ENCODE measurements at places on chromosomes 1 and 21.

- DNase-seq: no peak
These were observed 26.4 kb downstream of the OPTC start for GRCh38 chr1:203520315-203520714.

DNA sequence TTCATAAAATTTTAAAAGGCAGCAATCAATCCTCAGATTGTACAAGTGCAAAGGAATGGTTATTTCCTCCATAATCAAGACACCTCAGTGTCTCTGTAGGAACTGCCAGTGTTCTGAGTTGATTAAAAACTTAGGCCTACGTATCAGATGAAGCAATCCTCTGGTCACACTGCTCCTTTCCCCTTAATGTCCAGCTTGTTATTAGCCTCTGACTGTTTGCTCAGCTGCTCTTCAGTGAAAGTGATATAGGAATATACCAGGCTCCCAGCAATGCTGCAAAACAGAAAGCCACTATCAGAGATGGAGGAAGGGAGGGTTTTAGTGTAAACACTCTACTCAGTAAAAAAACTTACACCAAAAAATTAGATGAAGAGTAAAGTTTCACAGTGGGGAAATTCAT is 49.8 kb downstream of the SLC35D1 start:
- no peak for DNase-seq

- DNase-seq: peak; percentile 19
These were observed 180.3 kb downstream of the FAF1 start for GRCh38 chr1:50779801-50780200.

DNA sequence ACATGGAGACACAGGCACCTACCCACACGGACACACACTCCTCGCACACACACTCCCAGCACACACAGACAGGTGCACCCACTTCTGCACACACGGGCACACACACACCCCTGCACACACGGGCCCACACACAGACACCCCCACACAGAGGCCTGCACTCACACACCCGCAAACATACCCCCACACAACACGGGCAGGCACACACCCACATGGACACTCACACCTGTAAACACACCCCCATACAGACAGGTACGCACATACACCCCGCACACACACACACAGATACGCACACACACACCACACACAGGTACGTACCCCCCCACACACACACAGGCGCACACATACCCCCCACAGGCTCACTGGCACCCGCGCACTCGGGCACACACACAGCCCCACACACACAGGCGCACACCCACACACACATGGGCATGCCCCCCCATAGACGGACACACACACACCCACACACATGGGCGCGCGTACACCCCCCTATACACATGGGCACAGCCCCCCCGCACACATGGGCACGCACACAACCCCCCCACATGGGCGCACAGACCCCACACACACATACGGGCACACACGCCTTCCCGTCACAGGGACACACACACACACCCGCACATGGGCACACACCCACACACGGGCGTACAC is 6.1 kb downstream of the ATAD3A start:
- no peak for DNase-seq

GRCh38 chr1:15734901-15735300 is 1.2 kb upstream of the SLC25A34 start:
- DNase-seq: no peak

- DNase-seq: no peak
These were observed 4.4 kb downstream of the HPCA start for GRCh38 chr1:32890516-32891240.

DNA sequence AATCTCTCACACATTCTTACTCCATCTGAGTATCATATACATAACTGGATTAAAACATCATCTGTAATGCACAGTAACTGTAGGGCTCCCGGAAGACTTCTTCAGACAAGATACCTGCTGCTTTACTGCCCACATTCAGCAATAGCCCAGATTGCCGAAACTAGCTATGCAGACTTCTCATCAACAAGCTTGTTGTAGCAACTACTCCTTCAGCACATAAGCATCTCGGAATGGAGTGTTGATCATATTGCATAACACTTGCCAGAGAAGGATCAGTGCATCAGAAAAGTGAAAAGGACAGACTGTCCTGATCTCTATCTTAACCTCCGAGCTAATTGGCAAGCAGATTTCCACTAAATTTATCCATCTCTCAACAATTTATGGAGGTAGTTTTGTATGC is 354.6 kb upstream of the C1orf87 start:
- no peak for DNase-seq

DNA sequence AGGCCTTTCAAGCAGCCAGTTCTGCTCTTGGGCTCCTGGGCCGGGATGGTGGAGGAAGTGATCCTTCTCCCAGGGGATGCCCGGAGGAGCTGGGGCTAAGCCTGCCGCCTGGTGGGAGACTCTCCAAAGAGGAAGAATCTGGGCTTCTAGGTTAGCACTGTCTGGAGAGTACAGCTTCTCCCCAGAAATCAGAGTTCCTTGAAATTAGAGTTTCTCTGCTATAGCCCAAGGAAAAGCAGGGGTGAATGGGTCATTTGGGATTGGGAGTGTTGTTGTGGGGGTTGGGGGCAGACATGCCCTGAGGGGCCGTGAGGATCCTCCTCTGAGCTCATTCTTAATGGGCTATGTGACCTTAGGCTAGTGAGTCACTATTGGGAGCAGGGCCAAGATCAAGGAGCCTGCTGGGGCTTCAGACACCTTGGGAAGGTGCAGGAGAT is 6.5 kb downstream of the LGR6 start:
- no peak for DNase-seq

DNA sequence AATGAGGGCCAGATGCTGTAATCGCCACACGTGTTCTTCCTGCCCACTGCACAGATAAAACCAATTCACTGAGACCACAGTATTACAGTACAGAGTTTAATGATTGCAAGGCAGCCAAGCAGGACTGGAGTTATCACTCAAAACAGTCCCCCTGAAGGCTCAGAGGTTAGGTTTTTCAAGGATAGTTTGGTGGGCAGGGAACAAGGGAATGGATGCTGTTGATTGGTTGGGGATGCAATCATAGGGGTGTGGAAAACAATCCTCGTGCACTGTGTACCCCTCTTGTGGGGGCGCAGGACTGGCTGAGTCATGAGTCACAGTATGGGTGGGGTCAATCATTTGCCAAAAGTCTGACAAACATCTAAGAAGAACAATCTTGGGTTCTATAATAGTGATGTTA is 12.4 kb upstream of the USP1 start:
- no peak for DNase-seq

DNA sequence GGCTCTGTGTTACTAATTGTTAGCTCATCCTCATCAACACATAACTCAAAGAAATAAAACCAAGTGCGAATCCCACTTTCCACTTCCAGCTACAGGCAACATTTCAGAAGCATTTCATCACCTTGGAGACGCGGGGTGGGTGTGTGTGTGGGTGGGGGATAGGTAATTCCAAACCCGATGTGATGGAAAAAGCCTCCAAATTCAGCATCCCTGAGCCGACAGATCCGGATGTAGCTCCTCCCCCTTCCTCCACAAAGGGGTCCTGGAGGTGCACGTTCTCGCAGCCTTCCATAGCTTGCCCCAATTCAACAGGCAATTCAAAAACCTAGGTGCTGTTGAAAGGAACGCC is 486 bp downstream of the HSPA13 start:
- DNase-seq: no peak

- DNase-seq: peak; percentile 98
These were observed 102.1 kb downstream of the JAK1 start for GRCh38 chr1:64864018-64864940.

- no peak for DNase-seq
These were observed at the start of gene ECM1 for GRCh38 chr1:150507912-150508864. Gene ECM1, plus strand, starts transcription at chr1:150508109. Its CDS starts 101 bp downstream, at chr1:150508210.

DNA sequence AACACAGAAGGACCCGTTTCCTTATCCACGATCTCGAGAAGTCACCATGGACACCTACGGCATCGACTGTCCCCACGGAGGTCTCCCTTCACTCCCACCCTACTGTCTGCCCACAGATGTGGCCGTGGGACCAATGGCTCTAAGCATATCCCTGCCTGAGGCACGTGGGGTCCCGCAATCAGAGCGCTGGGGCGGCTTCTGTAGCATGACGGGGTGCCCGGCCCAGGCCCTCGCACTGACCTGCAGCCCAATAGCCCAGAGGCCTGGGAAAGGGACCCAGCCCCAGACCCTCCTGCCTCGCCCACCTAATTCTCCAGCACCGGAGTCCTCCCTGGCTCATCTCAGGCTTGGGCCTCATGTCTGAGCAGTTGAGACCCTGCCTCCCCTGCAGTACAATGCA is 132.5 kb downstream of the NPHP4 start:
- DNase-seq: no peak

GRCh38 chr1:244830639-244831038 is 4.8 kb upstream of the COX20 start:
- no peak for DNase-seq

DNA sequence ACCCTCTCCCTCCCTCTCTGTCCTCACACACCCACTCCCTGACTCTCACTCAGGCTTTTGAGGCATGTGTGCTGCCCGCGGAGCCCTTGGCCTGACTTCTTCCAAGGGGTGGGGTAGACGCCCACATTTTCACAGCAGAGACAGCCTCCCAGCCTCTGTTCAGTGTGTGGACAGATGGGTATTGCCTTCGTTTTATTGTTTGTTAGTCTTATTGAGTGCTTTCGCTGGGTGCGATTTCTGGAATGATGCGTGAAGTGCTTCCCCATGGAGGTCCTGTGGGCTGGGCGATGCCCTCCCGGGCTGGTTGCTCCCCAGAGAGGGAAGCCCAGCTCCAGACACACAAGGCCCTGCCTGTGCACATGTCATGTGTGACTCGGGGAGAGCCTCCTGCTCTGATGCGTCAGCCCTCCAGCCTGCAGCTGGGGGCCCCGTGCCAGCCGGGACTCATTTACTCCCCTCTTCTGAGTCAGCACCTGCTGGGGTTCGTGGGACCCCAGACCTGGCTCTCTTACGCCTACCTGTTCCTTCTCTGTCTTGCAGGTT is 14.7 kb downstream of the PDXK start:
- DNase-seq: no peak

DNA sequence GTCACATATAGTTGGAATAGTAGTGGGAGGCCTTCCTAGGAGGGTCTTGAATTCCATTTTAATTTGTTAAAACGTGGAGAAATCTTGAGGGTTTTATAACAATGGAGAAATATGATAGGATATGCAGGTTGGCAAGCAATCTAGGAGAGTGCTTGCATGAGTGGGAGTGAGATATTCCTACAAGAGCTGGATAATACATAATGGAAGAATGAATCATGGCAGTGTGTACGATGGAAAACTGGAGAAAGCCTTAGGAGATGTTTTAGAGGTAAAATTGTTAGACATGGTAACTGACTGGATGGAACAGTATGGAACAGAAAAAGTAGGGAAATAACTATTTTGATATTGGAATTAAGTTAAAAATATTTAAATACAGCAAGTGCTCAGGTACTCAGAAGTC is 352.4 kb downstream of the PTBP2 start:
- DNase-seq: no peak

- no peak for DNase-seq
These were observed 141.4 kb upstream of the BEND5 start for GRCh38 chr1:48917901-48918603.

DNA sequence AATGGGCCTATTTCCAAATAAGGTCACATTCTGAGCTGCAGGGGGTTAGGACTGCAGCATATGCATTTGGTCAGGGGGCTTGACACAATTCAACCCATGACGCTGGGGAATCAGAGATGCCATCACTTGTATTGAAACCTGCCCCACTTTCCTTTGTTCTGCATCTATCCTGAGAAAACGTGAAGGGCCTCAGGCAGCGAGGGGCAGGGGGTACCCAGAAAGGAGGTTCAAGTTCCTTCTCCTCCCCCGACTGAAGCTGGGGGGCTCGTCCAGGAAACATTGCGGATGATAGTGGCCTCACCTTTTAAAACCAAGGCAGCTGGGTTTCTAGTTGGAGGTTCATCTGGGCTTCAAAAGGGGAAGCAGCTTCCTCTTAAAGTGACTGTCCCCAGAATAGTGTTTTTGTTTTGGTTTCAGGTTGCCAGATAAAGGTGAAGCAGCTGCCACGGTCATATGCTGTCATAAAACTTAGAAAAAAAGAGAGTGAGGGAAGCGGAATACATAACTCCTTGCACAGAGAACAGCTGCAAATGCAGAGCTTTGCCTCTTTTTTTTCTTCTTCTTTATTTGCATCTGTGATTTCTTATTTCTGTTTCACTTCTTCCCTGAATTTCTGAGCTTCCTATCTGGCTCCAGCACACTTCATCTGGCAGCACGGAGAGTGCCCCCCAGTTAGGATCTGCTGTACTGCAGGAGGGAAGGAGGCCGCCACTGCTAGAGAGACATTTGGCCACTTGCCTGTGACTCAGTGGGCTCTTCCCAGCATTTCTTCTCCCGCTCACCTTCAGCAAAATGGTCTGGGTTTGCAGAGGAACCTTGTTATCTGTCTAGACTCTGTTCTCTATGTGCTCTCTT is 142.0 kb downstream of the AJAP1 start:
- peak; percentile 92 for DNase-seq

DNA sequence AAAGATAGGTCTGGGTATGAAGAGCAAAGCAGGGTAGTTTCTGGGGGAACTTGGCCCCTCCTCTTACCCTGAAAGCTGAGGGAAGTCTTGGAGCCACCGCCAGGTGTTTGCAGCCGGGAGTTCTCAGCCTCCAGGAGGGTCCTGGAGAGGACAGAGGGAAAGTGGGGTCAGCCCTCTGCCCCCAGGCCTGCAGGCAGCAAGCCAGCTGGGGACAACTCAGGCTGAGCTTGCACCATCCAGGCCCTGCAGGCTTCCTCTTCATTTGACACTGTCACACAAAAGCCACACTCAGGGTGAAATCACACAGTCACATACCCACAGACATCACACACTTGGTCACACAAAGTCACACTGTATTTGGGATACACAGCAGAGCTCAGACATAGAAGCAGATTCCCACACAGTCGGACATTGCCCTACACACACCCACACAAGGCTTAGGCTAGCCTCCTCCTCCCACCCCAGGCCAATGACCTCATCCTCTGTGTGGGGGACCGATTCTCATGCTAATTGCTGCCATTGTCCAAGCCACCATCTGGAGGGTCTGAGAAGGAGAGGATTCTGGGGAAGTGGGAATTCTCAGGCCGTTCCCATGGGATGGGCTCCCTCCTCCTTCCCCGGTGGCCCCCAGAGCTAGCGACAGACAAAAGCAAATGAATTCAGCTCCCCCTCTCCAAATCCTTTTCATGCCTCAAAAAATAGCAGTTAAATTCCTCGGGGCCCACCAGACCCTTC is 3.7 kb downstream of the NES start:
- no peak for DNase-seq

DNA sequence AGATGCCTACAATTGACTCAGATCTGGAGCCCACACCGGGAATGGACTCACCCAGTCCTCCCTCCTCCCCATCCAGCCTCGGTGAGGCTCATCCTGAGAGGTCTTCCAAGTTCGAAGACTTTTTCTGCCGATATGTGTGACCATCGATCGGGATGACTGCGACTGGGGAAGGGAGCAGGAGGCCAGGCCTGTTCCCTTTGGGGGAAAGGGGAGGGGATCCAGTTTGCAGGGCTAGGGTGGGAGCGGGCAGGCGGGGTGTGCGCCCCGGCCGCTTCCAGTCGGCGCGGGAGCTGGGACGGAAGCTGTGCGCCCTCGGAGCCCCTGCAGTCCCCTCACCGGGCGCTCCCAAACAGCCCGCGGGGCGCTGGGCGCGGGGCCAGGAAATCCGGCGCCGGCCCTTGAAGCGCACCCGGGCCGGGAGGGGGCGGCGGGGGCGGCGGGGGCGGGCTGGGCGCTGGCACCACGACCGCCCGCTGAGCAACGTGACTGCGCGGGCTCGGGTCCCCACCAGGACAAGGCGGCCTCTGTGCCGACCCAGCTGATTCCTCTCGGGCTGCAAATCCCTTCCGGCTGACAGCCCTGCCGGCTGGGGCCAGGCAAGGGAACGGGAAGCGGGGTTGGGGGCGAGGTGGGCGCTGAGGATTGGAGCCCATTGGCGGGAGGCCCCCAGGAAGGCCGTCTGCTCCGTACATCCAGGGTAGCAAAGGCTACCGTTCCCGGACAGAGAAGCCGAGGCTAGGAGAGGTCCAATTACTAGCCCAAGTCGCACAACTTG is 103.9 kb downstream of the EBNA1BP2 start:
- DNase-seq: no peak
